ENCODE measurements at places on chromosomes 7 and 10.

- DNase-seq, result no peak
Measured at GRCh38 chr7:35820858-35821257, 20.0 kb downstream of the SEPTIN7 start.

DNA sequence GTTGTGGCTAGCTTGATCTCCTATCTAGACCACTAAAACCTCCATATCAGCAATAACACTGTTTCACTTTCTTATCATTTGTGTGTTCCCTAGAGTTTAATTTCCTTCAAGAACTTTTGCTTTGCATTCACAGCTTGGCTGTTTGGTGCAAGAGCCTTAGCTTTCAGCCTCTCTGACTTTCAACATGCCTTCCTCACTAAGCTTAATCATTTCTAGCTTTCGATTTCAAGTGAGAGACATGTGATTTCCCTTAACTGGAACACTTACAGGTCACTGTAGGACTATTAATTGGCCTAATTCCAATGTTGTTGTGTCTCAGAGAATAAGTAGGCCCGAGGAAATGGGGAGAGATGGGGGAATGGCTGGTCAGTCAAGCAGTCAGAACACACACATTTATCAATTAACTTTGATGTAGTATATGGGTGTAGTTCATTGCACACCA is 10.6 kb upstream of the BPGM start:
- DNase-seq, result no peak

GRCh38 chr10:85259908-85260307 is 931.5 kb downstream of the CCSER2 start:
- no peak for DNase-seq

DNA sequence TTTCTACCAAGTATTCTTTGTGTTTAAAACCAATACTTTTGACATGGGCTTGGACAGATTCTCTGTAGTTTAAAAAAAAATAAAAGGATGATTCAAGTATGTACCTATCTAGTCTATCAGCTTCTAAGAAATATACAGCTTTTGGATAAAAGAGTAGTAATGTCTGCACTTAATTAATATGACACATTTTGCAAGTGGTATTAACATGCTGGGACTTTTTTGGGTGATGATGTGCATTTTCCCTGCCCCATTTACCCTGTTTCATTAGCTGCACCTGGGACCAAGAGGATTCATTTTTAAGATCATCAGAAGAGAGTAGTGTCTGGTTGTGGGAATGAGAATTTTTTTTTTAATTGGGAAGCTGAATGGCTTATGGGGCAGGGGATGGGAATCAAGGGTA is 236.2 kb upstream of the KLF14 start:
- DNase-seq, result no peak

- DNase-seq, result no peak
Measured at GRCh38 chr7:2782565-2782964, 61.5 kb downstream of the GNA12 start.

GRCh38 chr10:31321396-31321941 is 2.5 kb downstream of the ZEB1 start:
- DNase-seq, result no peak

DNA sequence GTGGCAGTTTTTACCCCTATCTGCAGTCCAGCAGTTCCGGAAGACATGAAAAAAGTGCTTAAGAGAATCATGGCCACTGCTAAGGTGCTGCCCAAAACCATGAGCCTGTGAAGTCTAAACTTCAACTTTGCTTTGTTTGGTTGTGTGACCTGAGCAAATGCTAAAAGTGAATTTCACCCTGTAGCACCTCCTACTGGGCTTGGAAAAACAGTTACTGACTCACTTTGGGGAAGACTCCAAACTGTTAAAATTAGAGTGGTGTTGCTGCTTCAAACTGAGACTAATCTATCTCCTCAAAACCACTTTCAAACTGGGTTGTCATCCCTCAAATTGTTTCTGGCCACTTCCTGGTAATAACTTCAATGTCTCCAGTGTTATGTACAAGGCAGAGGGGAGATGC is 21.3 kb downstream of the MKX start:
- no peak for DNase-seq
